Bronchial smooth muscle cell (primary cell): ENCODE measurements at places on chromosomes 3 and 15. TPM values are rescaled to one million over a fixed set of nuclear protein-coding genes. Genes with fewer than 3 reads are reported as not detected.

The PSMD2 gene
- total RNA-seq: 431 and 478 TPM in 2 replicates

The CCR2 gene
- not detected in 2 replicates for total RNA-seq

The GNAT1 gene
- not detected in 2 replicates for total RNA-seq

The GABRA5 gene
- not detected in 2 replicates for total RNA-seq

The MST1R gene
- total RNA-seq: 0.32 and 0.86 TPM in 2 replicates

The APOD gene
- 1.2 and 1.3 TPM in 2 replicates for total RNA-seq

The WDR72 gene
- not detected in 2 replicates for total RNA-seq

The EPHA6 gene
- total RNA-seq: 0.26 TPM in 1 of 2 replicates, not detected in the other

The PLA1A gene
- 2.1 and 3.5 TPM in 2 replicates for total RNA-seq

The CACNA2D3 gene
- total RNA-seq: 0.16 TPM in 1 of 2 replicates, not detected in the other

The HESX1 gene
- 0.34 and 0.79 TPM in 2 replicates for total RNA-seq

The LRRC3B gene
- total RNA-seq: not detected in 2 replicates

The MAGEL2 gene
- under 0.01 TPM in 2 replicates for total RNA-seq

The CNTN4 gene
- total RNA-seq: not detected in 2 replicates

The COL6A5 gene
- not detected in 2 replicates for total RNA-seq
